BJ (cell line): ENCODE measurements at places on chromosomes 2 and 18.

- no peak for DNase-seq
Observed at GRCh38 chr2:190460487-190460886, 52.3 kb downstream of the MFSD6 start.

GRCh38 chr2:45134726-45135125 lies 125.5 kb upstream of the SIX2 start:
- no peak for DNase-seq

GRCh38 chr2:223052548-223053483 lies 826 bp downstream of the KCNE4 start:
- no peak for DNase-seq

- no peak for DNase-seq
Observed at GRCh38 chr18:14945984-14946383, 198.0 kb downstream of the ANKRD30B start.

DNA sequence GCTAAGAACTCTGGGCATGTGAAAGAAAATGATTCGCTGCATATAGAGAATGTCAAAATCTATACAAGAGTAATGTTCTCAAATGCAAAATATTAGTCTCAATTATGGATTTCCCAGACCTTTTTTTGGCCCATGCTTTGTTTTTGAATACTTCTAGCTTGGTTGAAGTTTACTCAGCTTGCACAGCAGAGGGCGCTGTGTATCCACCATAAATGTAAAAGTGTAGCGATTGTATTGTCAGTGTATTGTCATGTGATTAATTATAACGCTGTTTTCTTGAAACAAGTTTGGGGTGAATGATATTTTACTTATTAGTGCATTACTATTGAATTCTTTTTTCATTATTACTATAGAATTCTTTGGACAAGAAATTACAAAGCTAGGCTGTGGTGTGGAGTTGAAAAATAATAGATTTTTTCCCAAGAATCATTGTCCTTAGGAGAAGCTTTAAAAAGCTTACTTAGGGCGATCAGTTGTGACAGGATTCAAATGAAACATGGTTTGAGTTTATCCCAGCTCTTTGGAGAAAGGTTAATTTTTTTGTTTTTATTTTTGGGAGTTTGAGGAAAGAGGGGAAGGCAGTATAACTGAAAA lies 98.3 kb downstream of the PIK3C3 start:
- no peak for DNase-seq

DNA sequence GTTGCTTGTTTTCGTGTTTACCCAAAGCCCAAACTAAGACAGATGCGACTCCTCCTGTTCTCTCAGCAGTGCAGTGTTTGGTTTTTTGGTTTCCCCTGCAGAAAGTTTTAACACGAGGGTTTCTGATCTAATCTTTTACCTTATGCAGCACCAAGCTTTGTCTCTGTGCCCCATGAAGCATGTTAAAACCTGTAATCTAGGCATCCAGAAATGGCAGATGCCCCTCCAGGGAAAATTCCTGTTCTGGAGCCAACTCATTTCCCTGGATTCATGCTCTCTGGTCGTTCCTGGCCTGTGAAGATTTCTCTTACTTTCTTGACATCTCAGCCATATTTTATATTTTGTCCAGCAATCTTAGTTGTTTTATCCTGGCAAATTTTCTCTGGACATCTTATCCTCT lies 91.5 kb downstream of the LTBP1 start:
- no peak for DNase-seq

GRCh38 chr2:30769891-30770462 lies 37.3 kb downstream of the CAPN13 start:
- no peak for DNase-seq

DNA sequence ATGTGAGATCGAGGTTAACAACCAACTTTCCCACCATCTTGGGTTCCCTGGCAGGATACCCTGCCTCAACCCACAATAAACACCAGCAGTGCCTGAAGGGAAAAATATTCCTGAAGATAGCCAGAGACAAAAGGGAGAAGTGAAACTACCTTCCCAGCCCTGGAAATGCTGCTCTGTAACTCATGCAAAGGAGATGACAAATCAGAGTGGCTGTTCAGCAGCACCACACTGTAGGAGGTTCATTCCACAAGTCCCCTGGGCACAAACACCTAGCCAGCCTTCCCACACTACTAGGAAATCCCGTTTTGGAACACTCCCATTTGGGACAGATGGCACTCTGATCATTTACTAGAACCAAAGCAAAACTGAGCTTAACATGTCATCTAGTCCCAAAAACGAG lies 190.7 kb upstream of the RBBP8 start:
- no peak for DNase-seq

DNA sequence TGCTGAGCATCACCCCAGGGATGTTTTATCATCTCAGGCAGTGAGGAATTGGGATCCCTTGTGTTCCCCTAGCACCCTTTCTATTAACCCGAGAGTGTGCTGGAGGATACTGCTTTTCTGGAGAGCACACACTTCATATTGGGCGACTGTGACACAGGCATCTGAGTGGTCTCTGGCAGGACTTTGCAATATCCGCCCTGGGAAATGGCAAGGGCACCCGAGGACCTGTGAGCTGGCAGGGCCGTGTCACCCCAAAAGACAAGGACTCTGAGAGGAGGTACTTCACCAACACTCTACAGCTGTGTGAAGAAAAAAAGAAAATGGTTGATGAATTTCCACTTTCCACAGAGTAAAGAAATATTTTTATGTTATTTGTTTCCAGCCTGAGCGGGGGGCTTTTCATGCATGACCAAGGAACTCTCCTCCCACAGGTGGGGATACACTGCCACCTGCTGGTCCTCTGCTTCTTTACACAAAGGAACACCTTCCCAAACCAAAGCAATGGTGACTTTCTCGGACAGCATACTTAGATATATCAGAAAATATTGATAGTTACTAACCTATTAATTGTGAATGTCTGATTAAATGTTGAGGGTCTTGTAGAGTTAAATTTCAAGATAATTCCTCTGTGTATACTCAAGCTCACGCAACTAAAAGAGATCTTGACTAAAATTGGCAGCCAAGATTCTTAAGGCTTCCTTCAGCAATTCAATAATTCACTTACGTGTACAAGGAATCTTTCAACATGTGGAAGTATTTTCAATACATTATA lies 45.9 kb upstream of the REG3G start:
- no peak for DNase-seq

- DNase-seq: no peak
Observed at GRCh38 chr2:215436705-215437565, 1.1 kb upstream of the FN1 start.

GRCh38 chr2:134372611-134373131 lies 118.8 kb downstream of the MGAT5 start:
- peak; percentile 83 for DNase-seq

DNA sequence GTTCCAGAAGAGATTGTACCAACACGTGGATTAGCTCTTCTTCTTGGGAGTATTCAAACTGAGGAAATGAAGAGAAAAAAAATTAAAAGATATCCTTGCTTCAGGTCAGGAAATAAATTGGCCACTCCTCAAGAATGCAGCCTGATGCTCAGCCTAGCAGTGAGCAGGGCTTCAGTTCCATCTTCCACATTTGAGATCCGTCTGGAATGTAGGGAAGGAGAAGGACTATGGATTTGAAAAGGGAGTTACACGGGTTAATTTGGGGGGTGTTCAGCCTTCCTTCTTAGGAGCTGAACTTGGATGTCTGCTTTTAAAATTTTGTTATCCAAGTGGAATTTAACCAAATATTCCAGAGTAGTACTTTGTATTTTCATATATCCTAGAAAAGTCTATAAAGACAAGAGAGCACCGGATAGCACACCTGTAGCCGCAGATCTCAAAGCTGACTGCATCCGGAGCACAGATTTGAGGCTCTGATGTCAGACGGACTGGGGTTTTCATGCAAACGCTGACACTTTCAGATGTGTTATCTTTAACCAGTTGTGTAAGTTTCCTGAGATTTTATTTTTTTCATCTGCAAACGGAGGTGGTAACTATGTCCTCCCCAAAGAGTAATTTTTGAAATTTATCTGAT lies 99.3 kb downstream of the COPS8 start:
- no peak for DNase-seq

GRCh38 chr2:84846041-84846663 lies 34.7 kb downstream of the TRABD2A start:
- DNase-seq: no peak
